Activated CD4-positive, alpha-beta T cell treated with anti-CD3 and anti-CD28 coated beads, Interleukin-2, amount 50 U/mL, for 24 hours (primary cell): ENCODE measurements at places on chromosomes 11 and 22.
A peak's percentile ranks its signal among the peaks of the same experiment; 100 is the strongest.

- DNase-seq: no peak
Observed at GRCh38 chr11:721247-721740, 15.3 kb downstream of the EPS8L2 start.

DNA sequence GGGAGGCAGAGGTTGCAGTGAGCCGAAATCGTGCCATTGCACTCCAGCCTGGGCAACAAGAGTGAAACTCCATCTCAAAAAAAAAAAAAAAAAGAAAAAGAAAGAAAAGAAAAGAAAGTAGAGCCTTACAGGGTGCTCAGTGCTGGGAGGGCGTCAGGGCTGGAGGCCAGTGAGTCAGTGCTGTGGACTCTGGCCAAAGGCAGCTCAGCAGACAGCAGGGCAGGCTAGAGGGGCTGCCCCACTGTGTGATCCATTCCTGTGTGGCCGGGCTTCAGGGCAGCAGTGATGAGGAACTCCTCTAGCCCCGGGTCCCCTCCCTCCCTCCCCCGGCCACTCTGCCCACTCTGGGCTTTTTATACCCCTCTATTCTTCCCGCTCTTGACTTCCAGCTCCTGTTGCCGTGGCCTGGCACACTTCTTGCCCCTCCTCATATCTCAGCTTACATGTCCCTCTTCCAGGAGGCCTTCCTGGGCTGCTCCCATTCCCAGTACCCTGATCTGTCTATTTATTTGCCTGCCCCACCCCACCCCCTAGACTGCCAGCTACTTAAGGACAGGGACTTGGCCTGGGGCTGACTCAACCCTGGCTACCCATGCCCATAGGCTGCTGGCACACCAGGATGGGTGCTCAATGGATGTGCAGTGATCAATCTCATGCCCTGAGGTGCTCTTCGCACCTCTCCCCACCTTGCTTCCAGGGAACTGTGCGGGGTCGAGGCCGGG, 10.1 kb downstream of the SYT12 start:
- DNase-seq: no peak

DNA sequence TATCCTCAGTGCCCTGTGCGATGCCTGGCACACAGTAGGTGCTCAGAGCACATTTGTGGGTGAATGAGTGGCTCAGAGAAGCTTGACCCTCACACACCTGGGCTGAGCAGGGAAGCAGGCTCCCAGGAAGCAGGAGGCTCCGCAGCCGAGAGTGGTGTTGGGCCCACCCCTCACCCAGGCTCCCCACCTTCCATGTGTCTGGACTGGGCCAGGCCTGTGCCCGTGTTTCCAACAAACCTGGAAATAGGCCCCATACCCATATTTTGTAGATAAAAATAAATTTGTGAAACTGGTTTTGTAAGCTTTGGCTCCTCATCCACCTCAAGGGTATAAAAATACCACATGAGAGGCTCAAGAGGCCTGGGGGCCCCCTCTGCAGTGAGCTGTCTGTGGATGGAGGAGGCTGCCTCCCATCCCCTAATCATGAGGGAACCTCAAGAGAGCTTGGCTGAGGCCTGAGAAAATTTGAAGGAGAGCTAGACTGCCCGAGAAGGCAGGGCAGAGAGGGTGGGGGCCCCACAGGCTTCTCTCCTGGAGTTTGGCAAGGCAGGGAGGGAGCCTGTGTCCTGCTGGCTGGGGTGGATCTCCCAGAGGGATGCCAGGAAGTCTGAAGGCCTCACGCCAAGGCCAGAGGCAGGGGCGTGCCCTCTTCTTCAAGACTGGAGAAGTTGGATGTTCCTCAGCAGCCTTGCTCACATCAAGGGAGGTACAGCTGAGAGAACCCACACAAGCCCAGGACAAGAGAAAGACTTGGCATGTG, 147.0 kb upstream of the NECTIN1 start:
- no peak for DNase-seq

DNA sequence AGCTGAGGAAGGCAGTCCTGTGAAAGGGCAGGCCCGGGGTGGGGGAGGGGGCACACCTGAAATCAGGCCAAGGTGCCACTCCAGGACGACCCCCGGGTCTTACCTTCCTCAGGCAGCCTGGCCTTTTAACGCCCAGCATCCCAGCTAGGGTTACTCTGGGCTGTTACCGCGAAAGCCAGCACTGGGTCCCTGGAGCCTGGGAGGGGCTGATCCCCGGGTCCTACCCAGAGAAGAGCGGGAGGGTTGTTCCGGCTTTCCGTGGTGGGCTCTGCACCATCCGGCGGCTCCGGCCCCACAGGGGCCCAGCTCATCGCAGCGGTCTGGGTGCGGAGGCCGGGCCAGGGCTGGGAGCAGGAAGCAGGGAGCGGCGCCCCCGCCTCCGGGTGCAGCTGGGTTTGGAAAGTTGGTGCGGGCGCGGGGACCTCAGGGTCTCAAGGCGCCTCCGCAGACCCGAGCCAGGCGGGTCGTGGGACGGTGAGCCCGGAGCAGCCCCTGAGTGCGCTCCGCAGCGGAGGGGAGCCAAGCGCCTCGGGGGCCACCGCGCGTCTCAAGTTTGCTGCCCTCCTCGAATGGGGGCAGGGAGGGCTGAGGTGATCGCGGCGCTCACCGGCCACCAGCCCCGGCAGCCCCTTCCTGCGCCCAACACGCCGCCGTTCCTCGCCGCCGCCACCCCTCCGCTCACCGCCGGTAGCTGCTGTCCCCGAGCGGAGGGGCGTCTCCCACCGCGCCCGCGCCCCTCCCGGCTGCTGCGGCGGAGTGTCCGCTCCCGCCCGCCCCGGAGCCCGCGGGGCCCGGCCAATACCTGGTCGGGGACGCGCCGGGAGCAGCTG, 831 bp downstream of the CHST1 start:
- DNase-seq: no peak

DNA sequence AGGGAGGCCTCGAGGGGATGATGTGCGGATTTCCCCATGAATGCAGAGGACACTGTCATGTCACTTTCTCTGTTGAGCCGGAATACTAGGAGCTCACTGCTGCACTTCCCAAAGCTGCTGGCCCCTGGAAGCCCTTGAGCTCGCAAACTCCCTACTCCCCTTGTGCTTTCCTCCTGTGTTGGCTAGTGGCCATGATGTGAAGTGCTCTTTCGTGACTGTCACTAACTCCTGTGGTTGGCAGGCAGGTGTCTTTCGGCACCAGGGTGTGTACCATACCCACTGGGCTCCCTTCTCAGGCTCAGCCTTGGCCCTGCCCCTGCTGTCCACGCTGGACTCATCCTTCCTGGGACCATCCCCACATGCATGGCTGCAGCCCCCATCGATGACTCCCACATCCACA, 86.2 kb downstream of the BTBD10 start:
- DNase-seq: no peak

- DNase-seq: no peak
Observed at GRCh38 chr11:61090982-61091372, 11.3 kb upstream of the CD5 start.

DNA sequence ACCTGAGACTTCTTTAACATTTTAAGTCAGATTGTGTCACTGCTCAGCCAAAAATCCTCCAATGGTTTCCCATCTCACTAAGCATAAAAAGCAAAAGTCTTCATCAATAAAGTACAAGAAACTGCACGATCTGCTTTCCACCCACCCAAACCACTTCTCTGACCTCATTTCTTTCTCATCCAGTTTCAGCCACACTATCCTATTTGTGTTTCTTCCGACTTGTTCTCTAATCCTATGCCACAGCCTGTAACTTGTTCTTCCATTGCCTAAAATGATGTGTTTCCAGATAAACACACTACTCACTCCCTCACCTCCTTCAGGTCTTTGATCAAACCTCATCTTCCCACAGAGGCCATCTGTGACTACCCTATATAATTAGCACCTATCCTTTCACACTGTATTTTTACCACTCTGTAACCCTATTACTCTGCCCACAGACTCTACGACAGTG, 28.4 kb downstream of the ARHGAP32 start:
- no peak for DNase-seq

- DNase-seq: peak; percentile 27
Observed at GRCh38 chr11:124402326-124402922, 3.6 kb upstream of the OR8B3 start.
